ENCODE measurements at places on chromosomes 3 and 15. TPM values are rescaled to one million over a fixed set of nuclear protein-coding genes. Genes with fewer than 3 reads are reported as not detected.

Gene FBXW12
- not detected for total RNA-seq

DNA sequence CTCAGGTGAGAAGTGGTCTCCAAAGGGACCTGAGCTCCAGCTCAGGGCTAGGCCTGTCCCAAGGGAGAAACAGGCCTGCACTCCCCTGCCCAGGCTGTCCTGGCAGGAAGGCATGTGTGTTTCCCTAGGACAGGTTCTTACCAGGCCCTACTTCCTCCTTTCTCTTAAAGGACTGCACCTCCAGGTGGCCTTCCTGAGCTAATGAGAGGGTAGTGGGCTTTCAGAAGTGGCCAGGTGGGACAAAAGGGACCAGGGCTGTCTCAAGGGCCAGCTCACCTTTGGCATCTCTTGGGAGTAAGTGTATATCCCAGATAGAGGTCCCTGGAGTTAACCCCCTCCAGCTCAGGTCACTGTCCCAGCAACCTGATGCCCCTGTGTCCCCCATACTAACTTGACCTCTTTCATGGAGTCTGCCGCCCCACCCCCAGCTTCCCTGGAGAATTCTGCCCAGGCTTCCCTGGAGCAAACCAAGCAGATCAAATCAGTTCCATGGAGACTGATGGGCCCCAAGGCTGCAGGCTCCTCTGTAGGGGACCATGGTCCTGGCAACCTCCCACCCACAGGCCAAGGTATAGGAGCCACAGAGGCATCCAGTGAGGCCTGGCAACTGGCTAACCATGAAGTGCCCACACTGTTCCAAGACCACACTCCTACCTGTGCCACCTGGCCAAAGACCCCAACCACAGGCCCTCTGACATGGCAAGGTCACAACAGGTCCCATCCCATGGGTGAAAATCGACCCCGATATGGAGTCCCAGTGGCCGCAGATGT is 67.6 kb downstream of the ZNF445 start:
- no peak for DNase-seq

DNA sequence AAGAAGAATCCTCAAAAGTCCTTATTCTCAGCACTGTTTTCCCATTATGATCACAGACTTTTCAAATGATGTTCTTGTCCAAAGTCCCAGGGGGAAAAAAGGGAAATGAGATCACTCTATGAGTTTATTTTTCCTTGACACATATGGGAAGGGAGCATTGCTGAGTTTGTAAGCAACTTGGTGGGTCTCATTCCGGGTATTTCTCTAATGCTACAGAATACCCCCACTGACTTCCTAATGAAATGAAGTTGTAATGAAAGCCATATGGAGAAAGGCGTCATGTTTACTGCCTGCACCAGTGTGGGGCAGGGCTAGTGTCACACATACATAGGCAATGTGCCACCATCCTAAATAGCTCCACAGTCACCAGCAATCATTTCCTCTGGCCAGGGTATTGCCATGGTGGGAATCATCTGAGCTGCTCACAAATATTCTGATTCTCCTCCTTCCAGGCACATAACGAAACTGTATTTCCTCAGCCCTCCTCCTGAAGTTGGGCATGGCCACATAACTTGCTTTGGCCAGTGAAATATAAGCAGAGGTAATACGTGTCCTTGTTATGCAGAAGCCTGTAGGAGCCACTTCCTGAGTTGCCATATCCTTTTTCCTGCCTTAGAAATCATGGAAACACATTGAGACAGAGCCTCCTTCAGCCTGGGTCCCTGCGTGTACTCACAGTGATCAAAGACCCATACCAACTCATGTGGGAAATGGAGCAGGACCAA is 41.0 kb upstream of the C15orf61 start:
- DNase-seq = no peak

GRCh38 chr3:52339612-52340011 is 23.5 kb downstream of the DNAH1 start:
- DNase-seq = no peak

DNA sequence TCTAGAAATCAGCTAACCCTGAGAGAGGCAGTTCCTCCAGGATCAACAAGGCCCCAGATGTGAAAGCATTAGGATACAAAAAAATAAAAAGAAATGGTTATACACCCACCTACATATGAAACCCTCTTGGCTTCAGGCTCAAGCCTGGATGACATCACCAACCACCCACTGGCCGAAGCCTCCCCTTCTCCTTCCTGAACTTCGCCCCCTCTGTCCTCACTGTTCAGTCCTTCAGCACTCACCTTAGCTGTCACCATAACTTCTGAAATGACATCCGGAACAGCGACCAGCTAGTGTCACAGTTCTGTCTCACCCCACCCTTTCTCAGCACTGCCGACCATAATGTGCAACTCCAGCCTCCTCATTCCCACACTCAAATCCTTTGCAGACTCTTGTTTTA is 98.7 kb downstream of the PLCH1 start:
- DNase-seq = no peak

Gene CCR9
- 0.22 TPM for total RNA-seq

Gene CHRNA3
- total RNA-seq = 1.9 TPM

DNA sequence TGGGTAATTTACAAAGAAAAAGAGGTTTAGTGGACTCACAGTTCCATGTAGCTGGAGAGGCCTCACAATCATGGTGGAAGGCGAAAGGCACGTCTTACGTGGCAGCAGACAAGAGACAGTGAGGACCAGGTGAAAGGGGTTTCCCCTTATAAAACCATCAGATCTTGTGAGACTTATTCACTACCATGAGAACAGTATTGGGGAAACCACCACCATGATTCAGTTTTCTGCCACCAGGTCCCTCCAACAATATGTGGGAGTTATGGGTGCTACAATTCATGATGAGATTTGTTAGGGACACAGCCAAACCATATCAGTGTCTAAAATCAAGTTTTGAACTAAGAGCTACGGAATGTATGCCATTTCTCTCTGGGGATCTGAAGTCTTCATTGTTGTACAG is 354.8 kb upstream of the C2CD4B start:
- no peak for DNase-seq

- no peak for DNase-seq
Measured at GRCh38 chr15:70133781-70134421, 36.2 kb upstream of the TLE3 start.

GRCh38 chr15:90184119-90184785 is 16.9 kb upstream of the SEMA4B start:
- DNase-seq = peak; percentile 89

GRCh38 chr3:156160647-156161046 is 40.3 kb downstream of the KCNAB1 start:
- DNase-seq = no peak

GRCh38 chr15:90035840-90036230 is 34.7 kb downstream of the ZNF710 start:
- DNase-seq = no peak

Gene LPP
- 325 TPM for total RNA-seq

GRCh38 chr3:79202471-79203143 is 565.2 kb downstream of the ROBO1 start:
- no peak for DNase-seq

Gene GREM1
- total RNA-seq = 77.8 TPM

Gene STAG1
- 57.1 TPM for total RNA-seq

DNA sequence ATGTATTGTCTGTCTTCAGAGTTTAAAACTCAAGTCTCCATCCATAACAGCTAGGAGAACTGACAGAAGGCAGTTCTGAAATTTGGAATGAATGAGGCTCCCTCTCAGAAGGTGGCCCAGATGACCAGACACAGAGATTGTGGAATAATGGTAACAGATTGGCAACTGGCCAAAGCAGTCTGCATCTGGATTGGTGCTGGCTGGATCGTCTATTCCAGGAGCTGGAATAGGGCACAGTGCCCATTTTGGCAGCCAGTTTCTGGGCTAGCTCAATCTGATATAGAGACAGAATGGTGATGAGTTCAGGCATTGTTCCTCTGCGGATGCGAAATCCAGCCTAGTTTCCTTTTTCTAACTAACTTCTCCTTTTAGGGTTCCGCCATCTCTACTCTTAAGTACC is 851.7 kb downstream of the PDCD6IP start:
- no peak for DNase-seq

DNA sequence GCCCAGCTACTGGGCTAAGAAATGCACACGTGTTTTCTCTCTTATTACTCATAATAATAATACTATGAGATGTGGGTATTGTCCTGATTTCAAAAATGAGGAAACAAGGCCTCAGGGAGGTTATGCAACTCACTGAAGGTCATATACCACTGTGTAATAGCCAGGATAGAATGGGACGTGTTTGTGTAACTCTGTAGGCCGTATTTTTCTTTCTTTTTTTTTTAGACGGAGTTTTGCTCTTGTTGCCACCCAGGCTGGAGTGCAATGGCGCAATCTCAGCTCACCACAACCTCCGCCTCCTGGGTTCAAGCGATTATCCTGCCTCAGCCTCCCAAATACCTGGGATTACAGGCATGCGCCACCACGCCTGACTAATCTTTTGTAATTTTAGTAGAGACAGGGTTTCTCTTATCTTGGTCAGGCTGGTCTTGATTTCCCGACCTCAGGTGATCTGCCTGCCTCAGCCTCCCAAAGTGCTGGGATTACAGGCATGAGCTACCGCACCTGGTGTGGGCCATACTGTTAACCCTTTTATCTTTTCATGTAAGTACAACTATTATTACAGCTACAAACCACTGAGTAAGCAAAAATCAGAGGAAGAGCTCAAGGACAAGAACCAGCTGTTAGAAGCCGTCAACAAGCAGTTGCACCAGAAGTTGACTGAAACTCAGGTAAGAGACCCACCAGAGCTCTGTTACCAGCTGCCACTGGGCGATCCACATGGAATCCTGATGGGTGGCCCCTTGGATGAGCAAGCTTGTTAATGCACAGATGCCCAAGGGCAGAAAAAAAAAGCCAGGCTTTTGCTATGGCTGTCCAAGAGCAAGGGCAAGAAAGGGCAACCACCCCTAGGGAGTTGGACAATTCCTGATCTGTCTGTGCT is 6.7 kb downstream of the KNSTRN start:
- no peak for DNase-seq

DNA sequence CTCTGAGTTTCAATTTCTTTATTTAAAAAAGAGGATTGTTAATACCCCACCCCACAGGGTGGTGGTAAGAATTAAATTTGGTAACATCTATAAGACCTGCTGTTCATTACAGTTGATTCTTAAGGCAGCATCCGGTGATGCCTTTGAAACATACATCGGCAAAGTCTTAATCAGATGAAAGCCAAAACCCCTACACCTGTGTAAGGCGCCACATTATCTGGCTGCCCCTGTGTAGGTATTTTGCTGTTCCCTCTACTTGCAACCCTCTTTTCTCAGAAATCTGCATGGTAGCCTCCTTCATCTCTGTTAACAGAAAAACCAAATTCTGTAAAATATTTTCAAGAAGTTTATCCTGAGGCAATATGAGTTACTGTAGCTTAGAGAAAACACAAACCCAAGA is 90.0 kb downstream of the ST6GAL1 start:
- no peak for DNase-seq

Gene GOLGA6L4
- total RNA-seq = 2.4 TPM

DNA sequence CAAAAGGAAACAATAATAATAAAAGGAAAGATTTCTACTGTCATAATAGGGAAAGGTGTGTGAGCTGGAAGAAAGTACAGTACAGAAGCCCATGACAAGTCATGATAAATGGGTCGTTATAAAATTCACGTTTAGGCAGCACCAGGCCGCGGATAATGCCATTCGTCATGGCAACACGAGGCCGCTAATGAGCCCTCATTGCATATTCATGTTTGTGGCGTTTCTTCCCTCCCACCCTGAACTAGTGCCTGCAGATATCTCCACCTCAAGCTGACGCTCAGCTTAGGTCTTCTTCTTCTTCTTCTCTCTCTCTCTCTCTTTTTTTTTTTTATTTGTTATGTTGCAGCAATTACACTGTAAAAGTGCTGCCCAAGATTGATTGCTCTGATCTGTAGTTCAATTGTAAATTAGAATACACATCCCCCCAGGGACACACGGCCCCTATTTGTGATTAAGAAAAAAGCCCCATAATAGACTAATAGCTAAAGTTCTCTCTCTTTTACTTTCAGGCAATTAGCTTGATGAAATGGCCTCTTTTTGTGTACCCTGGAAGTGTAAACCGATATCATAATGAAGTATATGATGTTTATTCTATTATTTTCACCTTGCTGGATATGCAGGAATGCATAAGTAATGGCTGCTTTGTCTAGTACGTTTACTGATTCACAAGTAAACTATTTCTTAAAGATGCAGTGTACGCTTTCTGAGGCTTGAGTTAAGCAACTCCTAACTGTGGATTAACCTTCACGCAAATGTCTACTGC is 61.9 kb upstream of the NR2F2 start:
- DNase-seq = no peak

DNA sequence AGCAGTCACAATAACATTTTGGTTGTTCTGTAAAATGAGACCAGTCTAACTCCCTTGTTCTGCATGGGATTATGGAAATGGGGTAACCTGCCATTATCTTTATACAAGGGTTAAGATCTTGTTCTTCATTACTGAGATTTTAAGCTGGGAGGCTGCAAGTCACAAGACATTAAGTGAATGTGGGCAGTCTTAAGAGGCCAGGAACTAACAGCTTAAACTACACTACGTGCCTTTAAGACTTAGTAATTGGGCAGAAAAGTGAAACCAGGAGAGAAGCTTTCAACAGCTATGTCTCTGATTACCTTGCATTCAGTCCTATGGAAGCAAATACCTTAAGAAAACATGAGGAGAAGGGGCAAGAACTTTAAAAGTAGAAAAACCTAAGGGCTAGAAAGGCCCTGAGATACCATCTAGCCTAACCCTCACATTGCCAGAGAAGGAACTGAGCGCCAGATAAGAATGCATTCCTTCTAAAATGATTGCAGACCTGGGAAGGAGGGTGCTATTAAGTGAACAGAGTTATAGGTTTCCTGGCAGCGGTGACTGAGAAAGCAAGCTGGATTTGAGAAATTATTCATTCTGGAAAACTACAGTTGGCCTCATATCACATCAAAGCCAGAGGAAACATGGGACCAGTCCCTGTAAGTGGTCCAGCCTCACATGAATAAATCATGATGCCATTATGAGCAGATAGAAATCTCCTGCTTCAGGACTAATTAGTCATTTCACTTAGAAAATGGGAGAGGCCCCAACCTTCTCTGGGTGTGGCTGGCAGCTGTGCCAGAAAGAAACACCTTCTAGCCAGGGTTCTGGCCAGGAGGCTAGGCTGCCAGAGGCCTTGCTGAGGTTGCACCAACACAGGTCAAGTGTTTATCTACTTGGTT is 32.9 kb downstream of the DAPK2 start:
- DNase-seq = no peak

DNA sequence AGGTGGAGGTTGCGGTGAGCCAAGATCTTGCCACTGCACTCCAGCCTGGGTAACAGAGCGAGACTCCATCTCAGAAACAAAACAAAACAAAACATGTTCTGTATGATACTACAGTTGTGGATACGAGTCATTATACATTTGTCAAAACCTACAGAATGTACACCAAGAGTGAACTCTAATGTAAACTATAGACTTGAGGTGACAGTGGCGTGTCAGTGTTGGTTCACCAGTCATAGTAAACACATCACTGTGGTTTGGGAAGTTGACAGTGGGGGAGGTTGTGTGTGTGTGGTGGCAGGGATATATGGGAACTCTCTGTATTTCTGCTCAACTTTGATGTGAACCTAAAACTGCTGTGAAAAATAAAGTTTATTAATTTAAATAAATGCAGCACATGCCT is 33.0 kb upstream of the GNB5 start:
- DNase-seq = no peak

Gene C3orf85
- 13.0 TPM for total RNA-seq

All from mucosa of descending colon (tissue), 3 donors.